ENCODE measurements at places on chromosomes 12 and 14.

DNA sequence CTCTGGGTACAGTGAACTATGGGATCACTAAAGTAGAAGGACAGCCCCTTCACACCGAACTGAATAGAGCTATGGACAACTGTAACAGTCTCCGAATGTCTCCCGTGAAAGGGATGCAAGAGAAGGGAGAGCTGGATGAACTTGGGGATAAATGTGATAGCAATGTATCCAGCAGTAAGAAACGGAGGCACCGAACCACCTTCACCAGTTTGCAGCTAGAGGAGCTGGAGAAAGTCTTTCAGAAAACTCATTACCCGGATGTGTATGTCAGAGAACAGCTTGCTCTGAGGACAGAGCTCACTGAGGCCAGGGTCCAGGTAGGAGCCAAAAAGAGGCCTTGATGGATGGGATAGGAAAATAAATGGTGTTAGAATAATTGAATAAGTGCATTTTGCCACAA is 3.5 kb downstream of the ALX1 start:
- no peak for DNase-seq

GRCh38 chr12:65443038-65443437 is 164.6 kb downstream of the MSRB3 start:
- DNase-seq, result no peak

GRCh38 chr12:59578254-59578653 is 17.6 kb upstream of the SLC16A7 start:
- DNase-seq, result no peak

GRCh38 chr12:98405805-98406366 is 109.5 kb upstream of the TMPO start:
- DNase-seq, result no peak

DNA sequence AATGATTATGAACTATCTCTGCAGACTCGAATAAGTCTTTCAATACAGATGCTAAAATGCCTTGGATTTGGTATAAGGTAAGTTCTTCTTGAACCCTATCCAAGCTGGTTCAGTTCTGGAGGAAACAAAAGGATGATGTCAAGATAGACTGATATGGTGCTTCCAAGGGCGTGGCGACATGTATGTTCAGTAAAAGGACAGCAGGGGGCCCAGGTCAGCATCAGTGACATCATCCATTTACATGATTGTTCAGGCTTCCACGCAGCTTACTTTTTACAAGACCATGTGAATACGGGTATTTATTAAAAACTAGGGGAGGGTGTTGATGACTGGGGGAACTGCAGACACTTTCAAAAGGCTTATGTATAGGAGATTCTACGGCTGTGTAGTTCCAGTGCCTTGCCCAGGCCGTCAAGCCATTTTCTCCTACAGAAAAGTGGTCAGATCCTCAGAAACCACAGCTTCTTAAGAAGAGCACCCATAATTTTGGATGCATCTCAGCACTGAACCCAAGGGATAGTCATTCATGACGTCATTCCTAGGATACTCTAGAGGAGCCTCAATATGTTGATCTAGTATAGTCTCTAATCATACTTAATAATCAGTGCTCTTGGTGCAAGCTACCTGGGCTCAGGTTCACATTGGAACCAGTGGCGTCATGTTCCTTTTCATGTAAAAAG is 527.7 kb downstream of the FUT8 start:
- no peak for DNase-seq

DNA sequence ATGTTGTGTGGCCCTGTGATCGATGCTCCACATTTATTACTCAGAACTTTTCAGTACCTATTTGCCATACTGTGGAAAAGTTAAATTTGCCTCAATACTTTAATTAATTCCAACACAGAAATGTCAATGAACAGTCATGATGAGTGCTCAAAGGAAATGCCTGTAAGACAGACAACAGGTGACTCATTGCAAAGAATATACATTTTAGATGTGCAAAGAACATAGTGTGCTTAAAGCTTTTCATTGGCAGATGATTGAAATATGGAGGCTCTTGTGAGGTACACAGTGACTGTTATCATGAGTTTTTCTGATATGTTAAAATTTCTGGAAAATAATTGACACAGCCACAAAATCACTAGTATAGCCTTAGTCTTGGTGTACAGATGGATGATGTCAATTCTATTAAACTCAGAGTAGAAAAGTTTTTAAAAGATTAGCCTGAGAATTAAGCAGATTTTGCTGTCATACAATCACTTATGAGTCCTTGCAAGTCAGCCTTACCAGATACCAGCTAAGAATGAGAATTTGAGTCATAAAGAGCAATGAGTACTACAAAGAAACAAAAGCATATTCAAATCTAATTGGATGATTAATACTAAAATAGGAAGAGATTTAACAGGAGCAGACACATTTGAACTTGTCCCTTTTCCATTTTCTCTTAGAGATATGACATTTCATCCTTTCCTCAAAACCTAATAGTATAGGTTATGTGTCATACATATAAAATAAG is 544.1 kb downstream of the KCNH5 start:
- no peak for DNase-seq

GRCh38 chr12:43816168-43816567 is 10.1 kb upstream of the TWF1 start:
- DNase-seq, result no peak

- no peak for DNase-seq
Measured at GRCh38 chr12:26534071-26534470, 298.9 kb downstream of the ITPR2 start.

DNA sequence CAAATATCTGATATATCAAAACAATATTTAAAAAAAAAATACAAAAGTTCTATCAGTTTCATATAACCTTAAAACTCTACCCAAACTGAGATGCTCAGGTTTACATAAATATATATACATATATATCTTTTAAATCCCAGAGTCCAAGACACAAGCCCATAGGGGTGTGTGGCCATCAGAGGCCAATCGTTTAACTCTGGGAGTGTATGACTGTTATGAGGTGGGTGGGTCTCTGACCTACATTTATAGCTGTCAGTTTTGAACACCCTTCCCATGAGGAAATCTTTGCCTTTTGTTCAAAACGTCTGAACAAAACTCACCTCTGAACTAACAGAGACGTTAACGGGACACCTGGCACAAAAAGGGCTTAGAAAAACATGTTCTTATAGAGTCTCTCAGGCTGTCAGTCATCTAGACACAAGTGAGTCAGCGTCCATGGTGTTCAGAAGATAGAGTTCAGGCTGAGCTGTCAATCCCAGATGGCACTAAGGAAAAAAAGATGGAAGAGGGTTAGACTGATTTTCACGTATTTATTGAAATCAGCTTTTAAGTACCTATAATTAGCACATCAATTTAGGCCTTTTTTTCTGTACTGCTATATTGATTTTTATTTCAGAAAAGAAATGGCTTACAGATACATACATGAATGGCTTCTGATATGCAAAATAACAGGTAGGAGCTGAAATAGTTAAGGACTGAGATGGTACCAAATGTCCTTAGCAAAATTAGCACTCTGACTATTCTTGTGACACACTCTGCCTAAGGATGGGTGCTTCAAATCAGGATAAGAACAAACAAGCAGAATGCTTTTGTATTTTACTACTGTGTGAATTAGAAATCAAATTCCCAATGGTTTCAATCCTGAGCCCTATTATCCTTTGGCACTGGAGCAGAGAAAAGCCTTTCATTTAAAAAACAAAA is 29.2 kb downstream of the HIGD1C start:
- no peak for DNase-seq

DNA sequence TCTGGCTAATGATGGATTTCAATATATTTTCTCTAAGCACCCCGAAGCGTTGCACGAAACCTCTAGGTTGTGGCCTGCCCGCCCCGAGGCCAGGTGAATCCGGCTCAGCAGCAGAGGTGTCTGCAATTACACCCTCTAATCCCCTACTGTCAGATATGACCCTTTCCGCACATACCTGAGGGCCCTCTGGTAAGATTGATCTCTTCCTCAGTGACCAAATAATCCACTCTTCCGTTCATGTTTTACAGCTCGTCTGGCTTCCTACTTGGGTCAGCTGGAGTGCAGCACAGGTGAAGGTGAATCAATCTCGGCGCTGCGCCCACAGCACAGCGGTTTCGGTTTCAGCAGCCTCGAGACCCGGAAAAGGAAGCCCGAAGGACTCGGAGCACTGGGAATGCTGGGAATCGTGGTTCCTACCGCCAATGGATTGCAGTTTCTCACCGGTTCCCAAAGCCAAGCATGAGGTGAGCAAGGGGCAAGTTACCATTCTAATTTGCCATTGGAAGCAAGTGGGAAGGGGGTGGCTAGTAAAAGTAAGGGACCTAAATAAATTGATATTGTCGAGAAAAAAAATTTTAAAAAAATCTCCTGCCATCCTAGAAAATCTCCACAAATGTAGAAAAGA is at the start of gene SYNJ2BP:
TSS of gene SYNJ2BP (minus strand) at position 366 of the 625 bp plus-strand sequence. CDS start at position 239, 127 bp downstream.
- no peak for DNase-seq

DNA sequence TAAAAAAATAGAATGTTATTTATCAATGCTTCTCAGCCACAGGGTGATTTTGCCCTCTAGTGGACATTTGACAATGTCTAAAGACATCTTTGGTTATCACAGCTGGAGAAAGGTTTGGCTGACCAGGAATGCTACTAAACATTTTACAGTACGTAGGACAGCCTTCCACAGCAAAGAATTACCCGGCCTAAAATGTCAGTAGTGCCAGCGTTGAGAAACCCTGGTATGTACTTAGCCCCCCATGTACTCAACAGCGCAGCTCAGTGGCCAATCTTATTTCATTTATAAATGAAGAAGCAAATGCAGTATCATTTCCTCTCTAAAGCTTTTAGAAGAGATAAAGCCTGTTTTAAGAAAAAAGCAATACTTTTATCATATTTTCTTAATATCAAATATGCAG is 5.8 kb downstream of the MARK3 start:
- DNase-seq, result no peak

DNA sequence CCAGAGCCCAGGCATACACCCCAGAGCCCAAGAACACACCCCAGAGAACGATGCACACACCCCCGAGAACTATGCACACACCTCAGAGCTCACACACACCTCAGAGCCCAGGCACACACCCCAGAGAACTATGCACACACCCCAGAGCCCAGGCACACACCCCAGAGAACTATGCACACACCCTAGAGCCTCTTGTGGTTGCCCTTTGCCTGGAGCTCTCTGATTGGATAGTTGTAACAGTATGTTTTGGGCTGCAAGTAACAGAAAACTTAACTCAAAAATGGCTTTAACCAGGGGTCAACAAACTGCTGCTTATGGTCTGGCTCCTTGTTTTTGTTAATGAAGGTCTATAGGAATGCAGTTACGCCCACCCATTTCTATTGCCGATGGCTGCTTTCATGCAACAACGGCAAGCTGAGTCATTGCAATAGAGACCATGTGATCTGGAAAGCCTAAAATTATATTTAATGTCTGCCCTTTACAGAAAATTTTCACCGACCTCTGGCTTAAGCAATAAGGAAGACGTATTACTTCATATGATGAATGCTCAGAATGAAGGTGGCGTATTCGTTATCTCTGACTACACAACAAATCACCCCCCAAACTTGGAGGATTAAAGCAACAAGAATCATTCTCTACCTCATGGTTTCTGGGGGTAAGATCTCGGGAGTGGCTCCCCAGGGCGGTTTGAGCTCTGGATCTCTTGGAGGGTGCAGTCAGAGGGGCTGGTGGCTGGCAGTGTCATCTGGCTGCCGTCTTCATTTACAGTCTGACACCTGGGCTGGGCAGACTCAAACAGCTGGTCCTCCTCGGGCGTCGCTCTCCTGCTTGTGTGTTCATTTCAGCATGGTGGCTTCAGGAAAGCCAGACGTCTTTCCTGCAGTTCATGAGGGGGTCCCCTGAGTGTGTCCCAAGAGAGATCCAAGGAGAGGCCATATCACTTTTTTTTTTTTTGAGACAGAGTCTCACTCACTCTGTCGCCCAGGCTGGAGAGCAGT is 66.3 kb upstream of the NCOR2 start:
- DNase-seq, result no peak

DNA sequence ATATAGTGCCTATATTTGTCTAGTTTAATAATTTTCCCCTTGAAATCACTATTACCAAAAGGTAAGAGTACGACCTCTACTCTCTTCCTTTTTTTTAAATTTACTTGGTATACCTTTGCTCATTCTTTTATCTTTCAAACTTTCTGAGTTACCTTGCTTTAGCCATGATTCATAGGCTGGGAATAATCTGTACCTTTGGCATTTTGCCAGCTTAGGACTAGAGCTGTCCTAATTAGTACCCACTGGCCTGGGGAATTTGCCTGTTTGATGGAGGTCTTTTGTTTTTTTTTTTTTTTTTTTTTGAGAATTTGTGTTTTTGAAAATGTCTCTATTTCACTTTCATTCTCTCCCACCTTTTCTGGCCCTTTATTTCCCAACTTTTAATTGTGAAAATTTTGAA is 8.7 kb upstream of the SLC4A8 start:
- DNase-seq, result no peak

DNA sequence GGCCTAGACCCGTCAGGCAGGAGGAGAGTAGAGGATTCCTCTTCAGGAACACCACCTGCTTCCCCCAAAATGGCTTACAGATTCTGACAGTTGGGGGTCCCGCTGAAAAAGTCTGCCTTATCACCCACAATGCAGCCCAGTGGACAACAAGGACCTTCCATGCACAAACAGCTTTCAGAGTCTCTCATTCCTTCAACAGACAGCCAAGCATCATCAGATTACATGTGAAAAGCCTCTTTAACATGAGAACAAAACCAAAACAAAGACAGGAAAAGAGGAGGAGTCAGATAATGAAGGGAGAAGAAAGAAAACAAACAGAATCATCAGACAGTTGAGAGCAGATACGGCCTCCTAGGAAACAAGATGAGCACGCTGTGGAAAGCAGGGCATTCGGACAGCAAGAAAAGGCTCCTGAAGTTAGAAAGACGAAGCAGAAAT is 18.3 kb downstream of the KCTD10 start:
- DNase-seq, result no peak

DNA sequence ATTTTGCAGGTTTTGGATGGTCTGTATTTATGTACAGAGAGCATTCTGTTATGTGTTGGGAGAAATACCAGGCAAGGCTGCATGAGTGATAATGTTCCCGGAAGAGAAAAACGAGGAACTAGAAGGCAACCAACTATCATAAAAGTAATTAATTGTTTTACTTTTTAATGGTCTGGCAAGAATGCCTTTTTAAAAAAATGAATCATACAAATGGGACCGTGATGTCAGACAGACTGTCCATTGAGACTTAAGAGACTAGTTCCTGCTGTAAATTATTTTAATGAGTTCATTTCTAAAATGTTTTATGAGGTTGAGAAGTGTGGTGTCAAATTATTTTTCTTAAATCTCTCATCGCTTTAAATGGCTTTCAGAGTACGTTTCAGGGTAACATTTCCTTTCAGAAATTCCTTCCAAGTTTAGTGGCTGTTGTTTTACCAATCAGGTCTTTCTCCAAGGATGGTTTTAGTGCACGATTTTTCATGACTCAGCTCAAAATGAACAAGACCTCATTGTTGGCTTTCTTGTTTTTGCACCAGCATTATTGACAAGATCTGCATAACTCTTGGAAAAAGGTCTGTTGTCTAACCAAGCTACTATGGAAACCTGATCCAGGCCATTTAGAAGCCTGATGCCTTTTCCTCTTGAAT is 86.1 kb upstream of the ARHGAP5 start:
- DNase-seq, result no peak

DNA sequence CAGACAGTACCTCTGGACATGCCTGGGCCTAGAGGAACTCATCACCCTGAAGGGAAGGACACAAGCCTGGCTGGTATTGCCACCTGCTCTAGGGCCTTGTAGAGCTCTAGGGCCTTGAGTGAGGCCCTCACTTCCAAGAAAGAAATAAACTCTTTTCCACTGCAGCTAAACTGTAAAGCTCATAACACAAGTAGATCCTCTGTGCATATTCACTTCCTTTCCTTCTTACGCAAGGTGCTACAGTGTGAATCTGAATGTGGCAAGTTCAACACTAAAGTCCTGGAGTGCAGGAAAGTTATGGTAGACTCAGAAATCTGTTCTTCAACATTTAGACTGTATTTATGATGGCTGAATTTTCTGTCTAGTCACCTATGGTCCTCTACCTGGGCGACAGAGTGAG is 14.5 kb downstream of the RNASE3 start:
- DNase-seq, result no peak

GRCh38 chr14:35940291-35940690 is 114.2 kb downstream of the BRMS1L start:
- DNase-seq, result no peak

Measured in stimulated activated CD4-positive, alpha-beta T cell treated with anti-CD3 and anti-CD28 coated beads, Interleukin-1b, Interleukin-23, amount 100 ng/mL, for 1 hour (primary cell).